Activated naive CD8-positive, alpha-beta T cell treated with anti-CD3 and anti-CD28 coated beads, Interleukin-2, amount 10 ng/mL, durations not matched to agents 7 days and 5 days (primary cell): ENCODE measurements at places on chromosomes 2 and 18. TPM values are rescaled to one million over a fixed set of nuclear protein-coding genes. Genes with fewer than 3 reads are reported as not detected.
A peak's percentile ranks its signal among the peaks of the same experiment; 100 is the strongest.

DNA sequence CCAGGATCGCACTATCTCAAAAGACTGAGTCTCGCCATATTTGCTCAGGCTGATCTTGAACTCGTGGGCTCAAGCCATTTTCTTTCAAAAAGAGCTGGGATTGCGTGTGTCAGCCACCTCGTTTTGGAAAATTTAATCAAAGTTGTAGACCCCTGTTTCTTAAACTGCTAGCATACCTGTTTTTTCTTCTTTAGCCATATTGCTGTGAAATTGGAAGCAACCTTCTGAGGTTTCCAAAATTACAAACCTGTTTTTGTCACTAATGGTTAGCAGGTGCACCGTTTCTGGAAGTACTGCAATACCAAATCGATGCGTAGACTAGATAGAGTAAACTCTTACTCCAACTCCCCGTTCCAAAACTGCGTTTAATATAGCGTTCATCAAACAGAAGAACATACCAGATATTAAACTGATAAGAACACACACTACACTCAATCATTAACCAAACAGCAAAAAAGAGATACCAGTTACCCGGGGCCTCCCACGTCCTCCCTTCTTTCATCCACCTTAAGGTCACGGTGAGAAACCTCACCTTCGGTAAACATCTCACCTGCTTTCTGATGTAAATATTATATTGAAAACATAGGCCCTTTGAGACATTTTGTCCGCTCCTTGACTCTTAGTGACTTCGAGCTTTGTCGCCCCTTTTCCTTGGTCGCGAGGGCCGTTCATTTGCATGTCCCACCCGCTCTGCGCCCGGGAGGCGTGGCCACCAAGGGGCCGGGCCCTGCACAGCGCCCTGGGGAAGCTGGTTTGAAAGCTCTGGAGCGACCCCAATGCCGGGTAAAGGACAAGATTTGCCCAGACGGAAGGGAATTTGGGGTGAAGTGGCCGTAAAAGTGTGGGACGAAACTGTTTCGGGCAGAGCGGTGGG is at the start of gene RNU2-63P:
RNU2-63P (minus strand) TSS at position 462 of the 874 bp plus-strand sequence.
- DNase-seq: peak; percentile 87

- DNase-seq: no peak
Observed at GRCh38 chr2:26738481-26738880, 25.6 kb upstream of the SLC35F6 start.

The NXPH2 gene
- not detected for total RNA-seq

GRCh38 chr2:187220071-187220470 is 228.0 kb downstream of the CALCRL start:
- DNase-seq: no peak

- no peak for DNase-seq
Observed at GRCh38 chr2:81692566-81692965, 1388.0 kb upstream of the LRRTM1 start.

- DNase-seq: no peak
Observed at GRCh38 chr2:119234021-119235019, 10.7 kb downstream of the STEAP3 start.

- no peak for DNase-seq
Observed at GRCh38 chr2:48568547-48568946, 38.6 kb downstream of the STON1 start.

- DNase-seq: no peak
Observed at GRCh38 chr2:169093535-169093934, 24.2 kb downstream of the DHRS9 start.

The RAD51AP2 gene
- total RNA-seq: not detected

The AMMECR1L gene
- total RNA-seq: 15.7 TPM
